ENCODE measurements at places on chromosomes 12 and 14.

DNA sequence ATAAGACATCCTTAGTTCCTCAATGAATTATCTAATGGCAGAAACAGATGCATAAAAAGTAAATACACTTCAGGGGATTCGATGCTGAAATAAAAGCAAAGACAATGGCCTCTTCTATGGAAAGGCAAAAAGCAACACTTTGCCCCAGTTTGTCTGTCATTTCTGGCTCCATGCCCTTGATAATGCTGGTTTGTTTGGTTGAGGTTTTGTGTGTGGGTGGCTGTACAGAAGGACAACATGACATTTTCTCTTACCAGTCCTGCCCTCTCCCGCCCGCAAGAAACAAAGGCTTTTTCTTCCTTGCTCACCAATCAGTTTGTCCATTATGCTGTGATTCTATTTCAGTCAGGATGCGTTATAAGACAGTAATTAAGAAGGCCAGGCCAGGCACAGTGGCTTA, 18.1 kb upstream of the WDR89 start:
- DNase-seq, result peak; percentile 74

GRCh38 chr12:22624870-22625761, at the start of gene ETNK1:
ETNK1 (plus strand) TSS chr12:22625171; CDS start chr12:22625431, 260 bp downstream.
- DNase-seq, result peak; percentile 96

- no peak for DNase-seq
Observed at GRCh38 chr14:102495491-102496330, 13.9 kb downstream of the ANKRD9 start.

DNA sequence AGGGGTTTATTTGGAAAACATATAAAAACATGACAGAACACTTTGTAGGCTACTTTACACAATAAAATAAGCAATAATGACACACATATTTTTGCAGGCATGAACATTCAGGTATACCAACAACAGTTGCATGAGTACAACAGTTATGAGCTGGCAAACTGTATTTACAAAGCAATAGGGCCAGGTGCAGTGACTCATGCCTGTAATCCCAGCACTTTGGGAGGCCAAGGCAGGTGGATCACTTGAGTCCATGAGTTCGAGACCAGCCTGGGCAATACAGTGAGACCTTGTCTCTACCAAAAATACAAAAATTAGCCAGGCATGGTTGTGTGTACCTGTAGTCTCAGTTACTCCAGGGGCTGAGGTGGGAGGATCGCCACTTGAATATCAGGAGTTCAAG, 101.1 kb downstream of the BMP4 start:
- no peak for DNase-seq

DNA sequence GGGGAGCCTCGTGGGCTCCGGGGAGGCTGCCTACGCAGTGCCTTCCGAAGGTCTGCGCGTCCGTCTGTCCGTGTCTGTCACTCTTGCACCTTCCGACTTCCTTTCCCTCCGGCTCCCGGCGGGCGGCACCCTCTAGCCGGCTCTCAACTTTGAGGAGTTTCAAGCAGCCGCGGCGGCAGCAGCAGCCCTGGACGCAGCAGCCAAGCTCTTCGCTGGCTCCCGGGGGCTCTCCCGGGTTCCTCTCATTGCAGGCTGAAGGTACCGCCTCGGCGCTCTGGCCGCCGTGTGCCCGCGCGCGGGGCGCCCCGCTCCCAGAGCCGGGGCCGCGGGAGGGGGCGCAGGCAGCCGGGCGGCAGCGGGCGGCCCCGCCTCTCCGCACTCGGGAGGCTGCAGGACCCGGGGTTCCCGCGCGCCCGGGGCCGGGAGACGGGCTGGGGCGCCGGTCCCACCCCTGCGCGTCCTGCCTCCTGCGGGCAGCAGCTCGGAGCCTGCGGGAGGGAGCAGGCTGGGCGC, at the start of the genes AMIGO2 and PCED1B:
AMIGO2 (minus strand) TSS at position 492 of the 513 bp plus-strand sequence. CDS start 957 bp downstream, outside the sequence.
PCED1B (plus strand) TSS at position 154 of the 513 bp plus-strand sequence. CDS start 155,443 bp downstream, outside the sequence.
- peak; percentile 51 for DNase-seq

DNA sequence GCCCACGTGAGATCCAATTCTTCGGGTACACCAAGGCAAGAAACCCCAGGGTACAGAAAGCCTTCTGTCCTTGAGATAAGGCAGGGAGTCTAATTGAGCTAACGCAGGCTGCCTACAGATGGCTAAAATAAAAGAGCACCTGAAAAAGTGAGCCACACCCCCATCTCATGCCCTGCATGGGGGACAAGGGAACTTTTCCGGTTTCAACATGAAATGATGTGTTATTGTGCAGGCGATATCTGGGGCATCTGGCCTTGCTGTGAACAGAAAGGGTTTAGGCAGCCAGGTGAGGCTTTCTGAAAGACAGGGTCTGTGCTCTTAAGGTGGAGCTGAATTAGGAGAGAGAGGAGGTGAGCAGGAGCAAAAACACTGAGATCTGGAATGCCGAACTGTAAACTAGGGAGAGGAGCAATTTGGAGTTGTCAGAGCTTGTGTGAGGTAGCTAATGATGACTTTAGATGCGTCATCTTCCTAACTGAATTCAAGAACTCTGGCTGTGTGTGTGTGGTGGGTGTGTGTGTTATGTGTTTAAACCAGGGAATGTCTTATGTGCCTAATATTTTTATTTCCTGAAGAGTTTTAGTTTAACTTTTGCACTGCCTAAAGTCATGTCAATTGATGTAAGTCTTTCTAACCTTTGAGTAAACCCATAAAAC, 20.1 kb upstream of the LDHB start:
- no peak for DNase-seq

DNA sequence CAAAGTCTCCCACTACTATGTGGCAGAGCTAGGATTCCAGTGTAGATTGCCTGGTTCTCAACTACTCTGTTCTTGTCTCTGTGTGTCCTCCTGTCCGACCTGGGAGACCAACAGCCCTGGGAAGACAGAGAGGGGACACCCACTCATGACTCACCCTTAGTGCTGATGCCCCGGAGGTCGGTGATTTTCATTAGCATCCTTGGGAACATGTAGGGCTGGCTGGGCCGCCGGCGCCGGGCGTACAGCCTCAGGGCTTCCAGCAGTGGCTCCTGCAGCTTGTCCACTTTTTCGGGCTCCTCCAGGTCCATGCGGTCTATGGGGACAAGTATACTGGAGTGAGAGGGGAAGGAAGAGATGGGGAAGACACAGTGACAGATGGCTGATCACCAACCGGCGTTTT, 5.9 kb upstream of the ITGB7 start:
- no peak for DNase-seq
